ENCODE measurements at places on chromosomes 12 and 14. TPM values are rescaled to one million over a fixed set of nuclear protein-coding genes. Genes with fewer than 3 reads are reported as not detected.

Gene CPNE6
- total RNA-seq: not detected

Gene LRP6
- 56.1 TPM for total RNA-seq

Gene PZP
- not detected for total RNA-seq

Gene C12orf42
- total RNA-seq: not detected

Gene AP1G2
- total RNA-seq: 10.2 TPM

Gene SLC39A2
- not detected for total RNA-seq

Gene MYF6
- total RNA-seq: not detected

Gene PPP1R1A
- total RNA-seq: not detected

Gene NXPH4
- total RNA-seq: 49.1 TPM

Gene KLRC4
- total RNA-seq: not detected

Gene CCDC88C
- 0.10 TPM for total RNA-seq

Gene SLC17A8
- not detected for total RNA-seq

Gene ARHGAP9
- total RNA-seq: 0.33 TPM

Gene MTERF2
- total RNA-seq: 4.8 TPM

Gene ASCL1
- total RNA-seq: not detected

Gene TRPV4
- total RNA-seq: 1.4 TPM

Gene AMHR2
- total RNA-seq: not detected

Gene REM2
- total RNA-seq: 0.13 TPM

Gene KRT80
- 0.65 TPM for total RNA-seq

Gene POTEG
- not detected for total RNA-seq

Gene LGMN
- total RNA-seq: 104 TPM

Gene KLRF1
- total RNA-seq: not detected

Gene ANO2
- total RNA-seq: 0.07 TPM

Gene GALC
- total RNA-seq: 32.8 TPM

Gene HAL
- 1.2 TPM for total RNA-seq

Gene GLIPR1L1
- not detected for total RNA-seq

Gene ASB2
- total RNA-seq: 0.52 TPM

Gene RCOR1
- 16.7 TPM for total RNA-seq

Gene SERPINA3
- 9.7 TPM for total RNA-seq

Gene PLEKHG7
- not detected for total RNA-seq

Gene FOXA1
- total RNA-seq: not detected

Gene GZMH
- not detected for total RNA-seq

All from smooth muscle cell of the pulmonary artery (primary cell).